Gastrocnemius medialis (tissue), 4 donors: ENCODE measurements at places on chromosomes 5 and 9. TPM values are rescaled to one million over a fixed set of nuclear protein-coding genes. Genes with fewer than 3 reads are reported as not detected.
A peak's percentile ranks its signal among the peaks of the same experiment; 100 is the strongest.

The PARP8 gene
- 1.0 TPM for total RNA-seq

GRCh38 chr5:76852772-76853171 lies 3.0 kb downstream of the S100Z start:
- no peaks in the 10 kb centered on the region for H3K27me3 ChIP-seq
- DNase-seq = no peak
- H3K4me1 ChIP-seq = no peaks in the 10 kb centered on the region
- H3K4me3 ChIP-seq = no peak overlapping the region
- H3K27ac ChIP-seq = no peak overlapping the region
- no peaks in the 10 kb centered on the region for H3K36me3 ChIP-seq

GRCh38 chr9:132774886-132775285 lies 103.2 kb downstream of the AK8 start:
- H3K4me3 ChIP-seq = no peak overlapping the region
- DNase-seq = no peak
- no peak overlapping the region for H3K27ac ChIP-seq
- no peaks in the 10 kb centered on the region for H3K36me3 ChIP-seq

- peak overlapping the region; percentile 80 for H3K27ac ChIP-seq
- H3K4me3 ChIP-seq = no peak overlapping the region
- peaks cover 9% of the 10 kb centered on the region for H3K4me1 ChIP-seq
- no peaks in the 10 kb centered on the region for H3K36me3 ChIP-seq
- no peaks in the 10 kb centered on the region for H3K27me3 ChIP-seq
- DNase-seq = peak; percentile 75
These were observed 106.1 kb upstream of the CPEB4 start for GRCh38 chr5:173781816-173782670.

DNA sequence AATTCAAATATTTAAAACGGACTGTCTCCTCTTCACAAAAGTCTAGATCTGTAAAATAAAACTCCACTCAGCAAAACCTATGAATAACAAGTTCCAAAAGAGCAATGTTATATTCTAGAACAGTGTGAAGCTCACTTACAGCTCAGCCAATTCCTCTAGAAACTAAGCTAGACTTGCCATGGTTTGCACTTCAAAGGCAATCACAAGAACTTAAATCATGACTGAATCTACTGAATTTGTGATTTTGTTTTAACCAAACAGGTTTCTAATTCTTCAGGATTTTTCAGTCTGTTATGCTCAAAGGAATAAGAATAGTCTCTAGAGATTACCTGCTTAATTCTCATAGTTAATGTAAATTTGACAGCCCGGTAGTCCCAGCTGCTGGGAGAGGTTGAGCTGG lies 1.4 kb upstream of the PKD2L2 start:
- H3K4me1 ChIP-seq = peaks cover 12% of the 10 kb centered on the region
- peak overlapping the region; percentile 88 for H3K27ac ChIP-seq
- no peak for DNase-seq
- H3K27me3 ChIP-seq = no peaks in the 10 kb centered on the region
- H3K36me3 ChIP-seq = no peaks in the 10 kb centered on the region
